H1 (cell line): ENCODE measurements at places on chromosomes 11 and 22. TPM values are rescaled to one million over a fixed set of nuclear protein-coding genes. Genes with fewer than 3 reads are reported as not detected.
A peak's percentile ranks its signal among the peaks of the same experiment; 100 is the strongest.

GRCh38 chr22:37079158-37079557, 27.6 kb downstream of the KCTD17 start:
- no peak for DNase-seq

DNA sequence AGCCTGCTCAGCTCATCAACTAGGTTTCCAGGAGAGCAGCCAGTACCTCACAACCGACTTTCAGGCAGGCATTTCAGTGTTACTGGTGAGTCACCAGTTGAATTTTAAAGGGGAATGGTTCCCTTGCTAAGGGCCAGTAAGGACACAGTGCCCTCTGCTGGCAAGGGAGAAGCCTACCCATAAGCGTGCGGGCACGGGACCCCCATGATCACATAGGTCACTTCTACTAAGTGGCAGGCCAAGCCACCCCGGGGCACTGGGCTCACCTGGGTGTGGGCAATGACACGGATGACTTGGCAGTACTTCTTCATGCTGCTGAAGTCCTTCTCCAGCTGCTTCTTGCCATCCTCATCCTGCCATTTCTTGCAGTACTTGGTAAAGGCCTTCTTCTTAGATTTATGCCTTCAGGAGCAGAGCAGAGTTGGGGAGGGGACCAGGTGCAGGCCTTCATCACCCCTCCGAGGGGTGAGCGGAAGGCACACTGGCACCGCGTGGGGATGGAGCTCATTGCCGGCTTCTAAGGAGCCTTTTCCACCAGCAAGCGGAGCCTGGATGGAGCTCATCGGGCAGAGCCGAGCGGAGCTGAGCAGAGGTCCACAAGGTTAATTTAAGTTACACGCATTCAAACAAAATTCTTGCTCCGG, 2.9 kb downstream of the RPL3 start:
- DNase-seq = peak; percentile 82

GRCh38 chr11:61509043-61510029, 787 bp downstream of the LRRC10B start:
- peak; percentile 81 for DNase-seq

GRCh38 chr11:28879869-28880268, 771.7 kb downstream of the METTL15 start:
- DNase-seq = no peak

DNA sequence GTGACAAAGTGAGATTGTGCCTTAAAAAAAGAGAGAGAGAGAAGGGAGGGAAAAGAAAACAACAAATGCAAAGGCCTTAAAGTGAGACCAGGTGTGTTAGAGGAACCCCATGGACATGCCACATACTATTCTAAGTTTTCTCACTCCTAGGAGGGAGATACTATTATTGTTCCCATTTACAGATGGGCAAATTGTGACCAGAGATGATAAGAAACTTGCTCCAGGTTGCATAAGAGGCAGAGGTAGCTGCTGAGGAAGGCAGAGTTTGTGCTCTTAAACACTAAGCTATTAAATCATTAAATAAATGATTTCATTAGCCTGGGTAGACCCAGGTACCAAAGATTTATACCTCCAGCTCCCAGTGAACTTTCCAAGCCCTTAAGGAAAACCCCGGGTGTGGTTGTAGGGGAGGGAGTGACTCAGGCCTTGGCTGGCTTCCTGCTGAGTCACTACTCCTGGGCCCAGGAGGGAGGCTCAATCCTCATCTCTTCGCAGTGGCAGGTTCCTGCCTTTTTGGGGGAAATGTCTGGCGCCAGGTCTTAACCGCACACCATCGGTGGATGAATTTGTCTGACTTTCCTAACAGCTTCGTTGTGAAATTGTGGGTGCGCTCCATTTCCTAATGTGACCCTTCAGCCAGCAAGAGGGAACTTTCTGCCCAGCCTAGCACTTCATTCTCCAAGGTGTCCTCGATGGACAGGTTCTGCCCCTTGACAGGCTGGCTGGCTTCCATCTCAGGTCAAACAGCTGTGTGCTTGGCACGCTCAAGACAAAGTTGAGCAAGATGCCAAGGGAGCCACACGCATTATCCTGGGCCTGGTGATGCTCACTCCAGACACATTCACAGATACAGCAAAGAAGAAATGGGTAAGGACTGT, 33.4 kb upstream of the PTPRJ start:
- DNase-seq = no peak

DNA sequence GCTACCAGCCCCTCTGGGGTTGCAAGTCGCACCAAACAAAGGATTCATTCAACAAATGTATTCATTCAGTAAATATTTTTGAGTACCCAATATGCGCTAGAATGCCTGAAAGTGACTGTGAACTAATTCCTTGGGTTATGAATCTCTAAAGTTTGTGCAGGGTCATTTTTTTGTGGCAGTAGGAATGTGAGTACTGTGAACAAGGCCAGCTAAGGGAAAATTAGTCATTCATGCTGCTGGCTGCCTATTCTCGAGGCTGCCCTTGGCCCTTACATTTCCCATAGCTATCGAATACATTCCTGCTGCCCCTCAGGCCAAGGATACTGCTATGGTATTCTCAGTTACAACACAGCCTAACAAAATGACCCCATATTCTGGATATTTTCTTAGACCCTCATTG, 141.6 kb downstream of the TRPC6 start:
- DNase-seq = no peak

- DNase-seq = no peak
Observed at GRCh38 chr11:74948546-74948897, 369 bp downstream of the XRRA1 start.

GRCh38 chr22:47123827-47124442, 361.5 kb downstream of the TBC1D22A start:
- no peak for DNase-seq

GRCh38 chr11:63710476-63711217, 29.3 kb downstream of the RTN3 start:
- DNase-seq = peak; percentile 38

- no peak for DNase-seq
Observed at GRCh38 chr11:77202941-77203900, 75.2 kb downstream of the MYO7A start.

DNA sequence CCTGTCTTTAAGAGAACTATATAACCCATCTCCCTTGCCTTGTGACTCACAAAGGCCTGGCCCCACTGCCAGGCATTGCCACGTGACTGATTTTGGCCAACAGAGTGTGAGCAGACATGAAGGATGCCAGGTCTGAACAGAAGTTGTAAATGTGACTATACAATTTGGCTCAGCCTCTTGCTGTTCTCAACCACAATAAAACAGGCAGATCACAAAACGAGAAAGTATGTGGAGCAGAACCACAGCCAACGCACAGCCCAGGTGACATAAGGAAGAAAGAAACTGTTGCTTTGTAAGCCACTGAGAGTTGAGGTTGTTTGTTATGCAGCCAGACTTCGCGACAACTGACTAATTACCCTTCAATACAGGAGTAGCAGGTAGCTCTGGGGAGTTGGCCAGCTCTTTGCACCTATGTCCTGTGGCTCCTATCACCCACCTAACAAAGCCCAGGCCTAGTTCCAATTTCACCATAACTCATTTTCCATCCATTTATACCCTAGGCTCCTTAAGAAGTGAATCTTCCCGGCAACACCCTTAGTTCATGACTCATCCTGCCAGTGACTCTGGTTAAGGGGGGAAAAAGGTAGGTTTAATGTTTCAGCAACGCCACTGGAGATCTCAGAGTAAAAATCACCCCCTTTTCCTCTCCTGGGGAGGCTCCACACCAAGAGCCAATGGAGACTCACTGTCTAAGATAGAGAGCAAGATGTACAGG, 53.7 kb downstream of the GALNT18 start:
- DNase-seq = no peak

The HSPB2 gene
- 0.32 and 1.0 TPM in 2 replicates for total RNA-seq

The GLYATL2 gene
- 0.38 and 0.69 TPM in 2 replicates for total RNA-seq

The CASP1 gene
- not detected in 2 replicates for total RNA-seq

The UPB1 gene
- total RNA-seq = not detected in 2 replicates

The OR52N5 gene
- not detected in 2 replicates for total RNA-seq
